ENCODE measurements at places on chromosomes 5 and 9.

DNA sequence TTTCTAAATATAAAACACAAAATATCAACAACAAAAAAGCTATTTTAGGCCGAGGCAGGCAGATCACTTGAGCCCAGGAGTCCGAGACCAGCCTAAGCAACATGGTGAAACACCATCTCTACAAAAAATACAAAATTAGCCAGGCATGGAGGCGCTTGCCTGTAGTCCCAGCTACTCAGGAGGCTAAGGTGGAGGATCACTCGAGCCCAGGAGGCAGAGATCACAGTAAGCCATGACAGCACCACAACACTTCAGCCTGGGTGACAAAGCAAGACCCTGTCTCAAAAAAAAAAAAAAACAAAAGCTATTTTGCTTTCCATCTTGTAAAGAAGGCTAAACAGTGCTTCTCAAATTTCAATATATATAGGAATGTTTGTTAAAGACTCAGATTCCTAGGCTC is 11.3 kb downstream of the C5orf15 start:
- DNase-seq = no peak

GRCh38 chr9:95452176-95452575 is 64.6 kb downstream of the PTCH1 start:
- no peak for DNase-seq

DNA sequence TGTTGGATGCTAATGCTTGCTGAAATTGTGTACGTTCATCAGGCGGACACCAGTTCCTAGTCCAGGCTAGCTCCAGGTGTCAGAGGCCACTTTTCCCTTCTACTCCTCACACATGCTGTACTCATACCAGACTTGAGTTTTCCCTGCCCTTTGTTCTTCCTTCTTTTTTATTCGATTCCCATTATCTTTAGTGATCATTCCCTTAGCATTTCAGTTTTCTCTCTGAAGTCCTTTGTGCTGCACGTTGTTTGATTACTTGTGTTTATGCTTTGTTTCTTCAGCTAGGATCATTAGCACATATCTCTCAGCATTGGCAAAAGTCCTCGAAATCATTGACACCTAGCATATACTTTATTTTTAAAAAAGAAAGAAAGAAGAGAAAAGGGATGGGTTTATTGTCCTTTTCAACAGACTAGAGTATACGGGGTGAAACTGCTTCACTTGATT is 409 bp upstream of the COX7C start:
- DNase-seq = no peak

- no peak for DNase-seq
Observed at GRCh38 chr5:33852319-33852718, 39.5 kb downstream of the ADAMTS12 start.

GRCh38 chr9:23842565-23843129 is 16.6 kb upstream of the ELAVL2 start:
- DNase-seq = no peak

GRCh38 chr5:138223532-138223931 is 10.4 kb upstream of the CDC23 start:
- no peak for DNase-seq

- no peak for DNase-seq
Observed at GRCh38 chr5:142981886-142982820, 212.0 kb downstream of the ARHGAP26 start.

DNA sequence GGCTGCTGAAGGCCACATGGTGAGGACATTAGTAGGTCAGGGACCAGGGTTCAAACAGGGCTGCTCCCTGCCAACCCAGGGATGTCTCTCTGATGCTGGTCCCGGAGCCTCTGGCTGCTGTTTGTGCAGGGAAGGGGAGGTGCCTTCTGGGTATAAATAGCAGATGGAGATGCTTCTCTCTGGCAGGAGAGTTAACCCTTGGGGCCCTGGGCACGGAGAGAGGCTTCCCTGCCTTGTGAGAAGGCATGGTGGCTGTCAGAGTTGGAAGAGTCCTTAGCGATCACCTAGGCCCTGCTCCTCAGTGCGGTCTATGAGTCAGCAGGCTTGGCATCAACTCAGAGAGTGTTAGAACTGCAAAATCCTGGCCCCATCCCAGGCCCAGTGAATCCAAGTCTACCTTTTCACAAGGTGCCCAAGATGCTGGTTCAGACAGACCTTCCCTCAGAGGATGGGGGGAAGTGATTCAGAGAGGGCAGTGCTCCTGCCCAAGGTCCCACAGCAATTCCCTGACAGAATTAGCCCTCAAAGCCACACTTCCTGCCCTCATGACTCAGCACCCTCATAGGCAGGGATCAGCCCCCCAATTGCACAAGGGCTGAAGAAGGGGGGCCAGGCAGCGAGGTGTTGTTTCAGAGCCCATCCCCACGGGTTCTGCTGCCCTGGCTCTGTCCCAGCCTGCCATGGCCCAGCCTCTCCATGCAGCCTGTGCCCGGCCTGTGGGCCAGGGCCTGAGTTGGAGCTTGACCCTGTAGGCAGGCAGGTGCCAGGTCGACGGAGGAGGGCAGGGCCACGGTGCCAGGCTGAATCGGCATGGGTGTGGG is 25.6 kb downstream of the CAMK2A start:
- DNase-seq = no peak

DNA sequence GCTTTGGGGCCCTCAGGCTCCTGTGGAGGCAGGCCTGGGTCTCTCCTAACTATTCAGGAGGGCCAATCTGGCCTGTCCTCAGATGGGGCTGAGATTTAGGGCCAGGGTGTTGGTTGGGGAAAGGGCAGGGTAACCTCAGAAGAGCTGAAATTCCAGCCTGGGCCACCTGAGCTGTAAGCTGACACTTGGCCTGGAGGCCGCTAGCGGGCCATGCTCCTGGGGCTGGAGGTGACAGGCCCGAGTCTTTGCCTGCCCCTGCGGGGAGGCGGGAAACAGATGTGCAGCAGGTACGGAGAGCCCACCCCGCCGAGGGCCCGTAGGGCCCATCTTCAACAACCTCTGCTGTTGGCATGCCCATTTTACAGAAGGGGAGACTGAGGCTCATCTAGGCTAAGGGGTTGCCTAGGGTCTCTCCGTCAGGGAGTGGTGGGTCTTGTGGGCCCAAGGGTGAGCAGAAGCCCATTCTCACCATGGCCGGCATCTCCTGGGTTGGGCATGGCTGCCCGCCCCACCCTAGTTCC is 69.5 kb downstream of the RXRA start:
- DNase-seq = no peak

DNA sequence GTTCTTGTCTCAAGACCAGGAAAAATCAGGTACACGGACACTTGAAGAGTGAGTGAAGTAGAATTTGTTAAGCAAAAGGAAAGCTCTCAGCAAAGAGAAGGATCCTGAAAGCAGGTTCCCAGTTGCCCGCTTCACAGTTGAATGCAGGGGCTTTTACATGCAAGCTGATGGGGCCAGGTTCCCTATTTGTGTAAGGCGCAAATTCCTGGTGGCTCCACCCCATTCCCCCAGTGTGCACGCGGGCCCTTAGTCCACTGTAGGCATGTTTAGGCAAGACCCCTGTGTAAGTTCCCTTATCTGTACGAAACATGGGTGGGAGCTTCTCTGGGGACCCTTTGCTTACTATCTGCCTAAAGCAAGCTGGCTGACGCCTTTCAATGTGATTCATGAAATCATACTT is 2.7 kb upstream of the AGTPBP1 start:
- DNase-seq = no peak

DNA sequence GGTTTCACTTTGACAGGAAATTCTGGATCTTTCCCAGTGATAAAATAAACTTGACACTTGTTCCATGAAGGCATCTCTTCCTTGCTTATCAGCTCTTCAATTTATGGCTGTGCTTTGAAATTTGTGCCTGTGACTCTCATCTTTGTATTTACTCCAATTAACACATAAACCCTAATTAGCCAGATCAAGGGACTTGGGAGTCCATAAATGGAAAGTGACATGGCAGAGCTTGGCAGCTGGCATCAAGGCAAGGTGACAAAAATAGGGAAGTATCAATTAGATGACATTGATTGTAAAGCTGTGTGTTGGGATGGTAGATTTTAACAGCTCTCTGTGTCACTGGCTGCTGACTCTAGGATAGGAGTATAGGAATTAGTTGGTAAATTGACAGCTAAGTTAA is 133.9 kb downstream of the PBX3 start:
- no peak for DNase-seq

DNA sequence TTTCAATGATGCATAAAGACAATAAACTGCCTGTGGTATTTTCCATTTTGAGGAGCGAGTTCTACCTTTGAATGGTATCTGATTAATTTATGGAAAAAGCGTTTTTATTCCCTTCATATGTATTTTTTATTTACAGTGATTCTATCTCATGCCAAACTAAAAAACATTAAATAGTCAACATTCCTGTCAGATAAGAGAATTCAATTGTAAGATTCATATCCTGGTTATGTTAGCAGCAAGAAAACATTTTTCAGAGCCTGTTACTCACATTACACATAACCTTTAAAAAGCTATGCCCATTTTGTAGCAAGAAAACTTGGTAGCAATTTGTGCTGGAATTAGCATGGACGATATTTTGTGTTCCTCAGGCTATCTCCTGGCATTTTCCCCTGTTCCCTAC is 55.1 kb upstream of the PRLR start:
- DNase-seq = no peak

DNA sequence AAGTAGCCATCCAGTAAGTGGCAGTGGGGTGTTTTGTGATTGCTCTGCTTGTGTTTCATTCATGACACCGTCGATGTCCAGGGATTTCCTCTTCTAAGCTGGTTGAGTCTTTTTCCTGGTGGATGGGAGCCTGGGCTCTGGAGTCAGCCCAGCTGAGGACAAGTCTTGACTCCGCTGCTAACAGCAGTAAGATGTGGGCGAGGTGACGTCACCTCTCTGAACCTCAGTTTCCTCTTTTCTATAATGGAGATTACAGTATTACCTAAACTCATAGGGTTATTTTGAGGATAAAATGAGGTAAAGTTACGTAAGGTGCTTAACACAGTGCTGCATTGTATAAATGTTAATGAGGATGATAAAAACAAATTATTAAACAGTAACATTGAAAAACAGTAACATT is 21.3 kb downstream of the FGF1 start:
- no peak for DNase-seq

DNA sequence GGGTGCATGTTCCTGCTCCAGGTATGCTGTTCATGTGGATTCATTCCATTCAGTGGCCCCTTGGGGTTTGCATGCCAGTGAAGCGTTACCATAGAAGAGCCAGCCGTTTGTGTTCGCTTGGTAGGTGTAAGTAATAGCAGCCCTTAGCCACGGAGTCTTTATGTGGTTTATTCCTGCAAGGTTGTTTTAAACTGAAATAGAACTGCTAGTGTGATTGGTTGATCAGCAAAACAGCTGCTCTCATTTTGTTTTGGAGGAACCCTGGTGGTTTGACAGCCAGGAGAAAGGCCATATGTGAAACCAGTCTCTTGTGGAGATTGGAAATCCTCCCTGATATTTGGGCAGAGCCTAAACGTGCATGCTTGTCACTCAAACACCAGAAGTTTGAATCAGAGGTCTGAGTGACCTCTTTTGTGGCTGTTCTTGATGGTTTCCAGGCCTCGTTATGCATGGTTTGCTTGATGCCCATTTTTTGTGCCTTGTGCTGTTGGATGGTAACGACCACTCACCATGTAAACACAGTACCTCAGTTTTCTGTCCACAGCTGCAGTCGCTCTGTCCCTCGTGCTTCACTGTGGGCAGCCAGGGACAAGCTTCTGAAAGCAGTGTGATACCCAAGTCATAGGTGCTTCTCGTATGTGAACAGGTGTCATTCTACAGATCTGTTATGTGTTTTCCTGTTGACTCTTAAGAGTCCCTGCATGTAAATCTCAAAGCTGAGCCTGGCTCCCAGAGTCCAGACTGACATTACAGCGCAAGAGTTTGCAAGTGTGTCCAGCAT is 58.3 kb upstream of the NXNL2 start:
- no peak for DNase-seq

DNA sequence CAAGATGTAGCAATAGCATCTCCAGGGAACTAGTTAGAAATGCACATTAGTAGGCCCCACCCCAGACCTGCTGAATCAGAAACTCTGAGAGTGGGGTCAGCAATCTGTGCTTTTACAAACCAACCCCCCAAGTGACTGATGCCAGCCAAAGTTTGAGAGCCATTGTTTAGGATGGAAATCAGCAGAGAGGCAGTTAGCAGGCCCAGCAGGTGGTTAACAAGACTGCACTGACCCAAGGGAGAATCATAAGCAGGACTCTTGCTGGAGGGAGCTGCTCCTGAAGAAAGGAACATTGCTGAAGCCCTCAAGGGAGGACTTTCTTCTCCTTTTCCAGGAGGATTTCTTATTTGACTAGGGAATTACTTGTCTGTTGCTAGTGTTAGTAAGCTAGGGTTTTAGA is 74.2 kb upstream of the SLC12A2 start:
- no peak for DNase-seq

DNA sequence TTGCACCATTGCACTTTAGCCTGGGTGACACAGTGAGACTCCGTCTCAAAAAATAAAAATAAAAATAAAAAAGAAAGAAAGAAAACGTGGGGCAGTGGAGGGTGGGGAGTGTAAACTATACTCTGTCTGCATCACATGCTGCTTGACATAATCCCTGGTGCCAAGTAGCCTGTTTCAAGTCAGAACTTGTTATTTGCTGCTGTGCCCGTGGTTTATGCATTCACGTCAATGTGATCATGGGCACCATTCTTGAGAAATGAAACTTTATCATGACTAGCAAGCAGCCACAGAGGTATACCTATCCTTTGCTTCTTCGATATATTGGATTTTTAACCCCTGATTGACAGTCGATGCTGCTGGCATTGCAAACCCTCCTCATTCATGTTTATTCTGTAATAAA is 4.1 kb upstream of the SMU1 start:
- DNase-seq = no peak

- DNase-seq = no peak
Observed at GRCh38 chr5:107499776-107500175, 171.0 kb downstream of the EFNA5 start.
